ENCODE measurements at places on chromosomes 1 and 21.

- DNase-seq = no peak
Measured at GRCh38 chr1:16020325-16020724, 1.5 kb upstream of the CLCNKA start.

GRCh38 chr1:16430606-16431005, 6.6 kb downstream of the SPATA21 start:
- no peak for DNase-seq

DNA sequence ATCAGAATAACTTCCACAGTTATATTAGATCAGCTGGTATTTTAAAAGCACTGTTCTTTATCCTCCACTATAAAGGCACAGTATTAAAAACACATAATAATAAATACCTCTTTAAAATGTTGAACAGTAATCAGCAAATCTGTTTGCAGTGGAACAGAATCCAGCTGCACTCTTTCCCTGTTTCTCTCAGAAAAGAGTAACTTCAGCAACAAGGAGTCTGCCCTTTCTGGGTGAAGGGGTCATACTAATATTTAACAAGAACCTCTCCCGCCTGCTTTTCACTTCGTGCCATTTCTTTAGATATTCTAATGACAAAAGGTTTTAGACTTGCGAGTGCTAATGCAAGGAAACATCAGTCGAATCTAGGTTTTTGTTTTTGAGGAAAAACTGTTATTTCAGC, 194.2 kb upstream of the FMN2 start:
- DNase-seq = no peak

GRCh38 chr1:204087893-204088528, 15.1 kb downstream of the SOX13 start:
- DNase-seq = no peak

- no peak for DNase-seq
Measured at GRCh38 chr21:33622253-33622652, 19.3 kb downstream of the CRYZL1 start.

- no peak for DNase-seq
Measured at GRCh38 chr1:239960366-239960765, 131.3 kb upstream of the FMN2 start.

DNA sequence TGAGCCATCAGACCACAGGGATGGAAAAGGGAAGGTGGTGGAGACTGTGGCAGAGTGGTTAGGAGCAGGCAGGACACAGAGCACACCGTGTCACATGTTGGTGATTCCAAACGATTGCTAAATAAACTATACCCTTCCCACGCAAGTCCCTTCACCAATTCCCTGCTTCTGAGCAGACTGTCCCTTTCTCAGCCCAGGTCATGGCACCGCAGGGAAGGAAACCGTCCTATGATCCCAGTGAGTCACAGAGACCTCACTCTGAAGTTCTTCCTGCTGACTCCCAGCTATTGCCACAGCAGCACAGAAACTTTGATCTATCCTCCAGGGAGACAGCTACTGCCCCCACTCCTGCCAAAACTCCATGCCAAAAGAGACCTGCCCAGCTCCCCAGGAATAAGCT, 19.2 kb downstream of the RIMS3 start:
- no peak for DNase-seq

DNA sequence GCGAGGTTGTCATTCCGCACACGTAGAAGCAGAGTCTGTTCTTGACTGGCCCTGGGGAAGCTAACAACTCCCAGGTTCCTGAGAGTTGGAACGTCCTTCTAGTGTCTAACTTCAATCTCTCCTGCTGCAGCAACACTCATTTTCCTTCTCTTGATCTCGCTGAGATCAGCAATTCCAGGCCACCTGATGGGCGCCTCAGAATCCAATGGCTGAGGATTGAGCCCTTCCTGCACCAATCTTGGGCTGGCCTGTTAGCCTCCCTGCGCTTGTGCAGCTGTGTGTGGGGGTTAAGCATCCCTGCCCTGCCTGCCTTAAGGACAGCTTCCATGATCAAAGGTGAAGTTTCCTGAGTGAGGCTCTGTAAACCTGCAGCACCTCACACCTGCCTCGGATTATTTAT, 87.9 kb downstream of the SYT2 start:
- DNase-seq = no peak

- DNase-seq = no peak
Measured at GRCh38 chr1:196611873-196612272, 3.6 kb upstream of the KCNT2 start.

DNA sequence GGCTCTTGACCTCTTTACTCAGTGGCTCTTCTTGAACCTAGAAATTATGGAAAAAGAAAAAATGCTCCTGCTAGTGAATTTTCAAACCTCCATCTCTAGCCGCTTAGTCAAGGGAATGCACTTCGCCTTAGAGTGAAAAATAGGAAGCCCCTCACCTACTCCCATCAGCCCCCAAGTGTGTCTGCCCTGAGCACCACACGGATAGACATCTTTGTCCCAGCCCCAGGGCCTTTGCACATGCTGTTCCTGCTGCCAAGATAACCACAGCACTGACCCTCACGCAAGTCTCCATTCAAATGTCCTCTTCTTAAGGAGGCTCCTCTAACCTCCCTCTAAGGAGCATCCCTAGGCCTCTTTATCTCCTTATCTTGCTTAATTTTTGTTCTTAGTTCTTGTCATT, 59.6 kb downstream of the FBXO2 start:
- no peak for DNase-seq

- DNase-seq = no peak
Measured at GRCh38 chr1:74323937-74324473, 88.8 kb downstream of the TNNI3K start.

- peak; percentile 97 for DNase-seq
Measured at GRCh38 chr1:245860657-245861544, 646.2 kb downstream of the SMYD3 start.

DNA sequence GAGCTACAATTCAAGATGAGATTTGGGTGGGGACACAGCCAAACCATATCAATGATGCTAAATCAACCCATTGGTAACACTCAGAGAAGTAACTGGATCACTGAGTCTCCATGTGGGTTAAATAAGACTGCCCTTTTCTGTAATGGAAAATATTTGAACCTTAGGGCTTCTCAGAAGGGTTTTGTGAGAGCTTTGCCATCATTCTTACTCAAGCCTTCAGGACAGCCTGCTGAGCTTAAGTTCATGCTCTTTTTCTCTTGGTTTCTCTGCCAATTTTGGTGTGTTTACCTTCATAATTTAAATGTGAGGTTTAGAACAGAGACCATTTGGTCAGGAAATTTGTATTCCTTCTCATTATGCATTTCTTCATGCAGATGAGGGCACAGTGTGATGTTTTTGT, 74.7 kb downstream of the DISC1 start:
- DNase-seq = no peak

DNA sequence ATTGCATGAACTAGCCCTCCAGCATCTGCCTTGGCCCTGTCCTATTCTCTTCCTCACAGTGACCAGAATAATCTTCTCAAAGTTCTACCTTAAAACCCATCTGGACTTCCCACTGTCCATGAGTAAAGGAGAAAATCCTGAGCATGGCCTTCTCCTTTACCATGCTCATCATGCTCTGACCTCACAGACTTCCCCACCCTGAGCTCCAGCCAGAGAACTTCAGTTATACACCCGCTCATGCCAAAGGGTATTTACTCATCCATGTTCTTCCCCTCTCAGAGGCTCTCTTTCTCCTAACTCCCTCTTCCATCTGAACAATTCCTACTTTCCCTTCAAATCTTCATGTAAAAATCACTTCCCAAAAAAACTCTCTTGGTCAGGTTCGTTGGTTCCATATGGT, 188.4 kb downstream of the SETD4 start:
- no peak for DNase-seq

GRCh38 chr1:178650934-178651511, 74.0 kb upstream of the RALGPS2 start:
- DNase-seq = peak; percentile 36

GRCh38 chr21:33578214-33578613, 10.3 kb downstream of the DONSON start:
- peak; percentile 67 for DNase-seq

DNA sequence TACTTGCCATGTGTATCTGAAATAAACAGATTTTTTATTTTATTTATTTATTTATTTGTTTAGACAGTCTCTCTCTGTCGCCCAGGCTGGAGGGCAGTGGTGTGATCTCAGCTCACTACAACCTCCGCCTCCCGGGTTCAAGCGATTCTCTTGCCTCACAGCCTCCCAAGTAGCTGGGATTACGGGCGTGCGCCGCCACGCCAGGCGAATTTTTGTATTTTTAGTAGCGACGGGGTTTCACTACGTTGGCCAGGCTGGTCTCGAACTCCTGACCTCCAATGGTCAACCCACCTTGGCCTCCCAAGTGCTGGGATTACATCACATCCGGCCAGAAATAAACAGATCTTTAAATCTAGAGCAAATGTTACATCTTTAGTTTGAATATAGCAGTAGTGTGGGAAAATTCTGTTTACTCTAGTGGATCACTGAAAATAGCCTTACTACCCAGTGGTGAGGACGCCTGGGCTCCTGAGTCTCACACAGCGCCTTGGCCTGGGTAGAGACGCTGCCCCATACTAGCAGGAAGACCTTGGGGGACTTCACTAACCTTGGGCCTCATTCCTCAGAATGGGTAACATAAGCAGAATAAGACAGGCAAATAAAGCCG, 709 bp downstream of the GART start:
- peak; percentile 2 for DNase-seq

- DNase-seq = no peak
Measured at GRCh38 chr1:225445639-225446594, 18.1 kb upstream of the LBR start.

GRCh38 chr1:31376375-31377134, 3.7 kb upstream of the FABP3 start:
- DNase-seq = peak; percentile 95

DNA sequence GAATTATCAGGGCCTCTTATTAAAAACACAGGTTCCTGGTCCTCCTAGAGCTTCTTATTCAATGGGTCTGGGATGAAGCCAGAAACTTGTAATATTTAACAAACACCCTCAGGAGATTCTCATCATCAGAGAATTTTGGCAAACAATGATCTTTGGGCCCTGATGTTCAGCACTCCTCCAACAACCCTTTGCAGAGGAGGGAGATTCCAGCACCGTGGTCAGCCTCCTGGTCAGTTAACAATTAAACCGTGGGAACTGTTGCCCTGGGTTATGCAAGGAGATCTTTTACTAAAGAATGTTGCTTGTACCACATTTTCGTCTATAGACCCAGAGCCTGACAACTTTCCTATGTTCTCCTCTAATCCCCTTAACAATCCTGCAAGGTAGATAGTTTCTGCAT, 294.4 kb downstream of the PLPP3 start:
- DNase-seq = peak; percentile 56

GRCh38 chr1:30744060-30744756, 13.4 kb downstream of the LAPTM5 start:
- peak; percentile 21 for DNase-seq

DNA sequence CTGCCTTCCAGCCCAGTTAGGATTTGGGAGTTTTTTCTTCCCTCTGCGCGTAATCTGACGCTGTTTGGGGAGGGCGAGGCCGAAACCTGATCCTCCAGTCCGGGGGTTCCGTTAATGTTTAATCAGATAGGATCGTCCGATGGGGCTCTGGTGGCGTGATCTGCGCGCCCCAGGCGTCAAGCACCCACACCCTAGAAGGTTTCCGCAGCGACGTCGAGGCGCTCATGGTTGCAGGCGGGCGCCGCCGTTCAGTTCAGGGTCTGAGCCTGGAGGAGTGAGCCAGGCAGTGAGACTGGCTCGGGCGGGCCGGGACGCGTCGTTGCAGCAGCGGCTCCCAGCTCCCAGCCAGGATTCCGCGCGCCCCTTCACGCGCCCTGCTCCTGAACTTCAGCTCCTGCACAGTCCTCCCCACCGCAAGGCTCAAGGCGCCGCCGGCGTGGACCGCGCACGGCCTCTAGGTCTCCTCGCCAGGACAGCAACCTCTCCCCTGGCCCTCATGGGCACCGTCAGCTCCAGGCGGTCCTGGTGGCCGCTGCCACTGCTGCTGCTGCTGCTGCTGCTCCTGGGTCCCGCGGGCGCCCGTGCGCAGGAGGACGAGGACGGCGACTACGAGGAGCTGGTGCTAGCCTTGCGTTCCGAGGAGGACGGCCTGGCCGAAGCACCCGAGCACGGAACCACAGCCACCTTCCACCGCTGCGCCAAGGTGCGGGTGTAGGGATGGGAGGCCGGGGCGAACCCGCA, at the start of gene PCSK9:
PCSK9 (plus strand) TSS at position 207 of the 741 bp plus-strand sequence; CDS start at position 497, 290 bp downstream.
- DNase-seq = no peak

DNA sequence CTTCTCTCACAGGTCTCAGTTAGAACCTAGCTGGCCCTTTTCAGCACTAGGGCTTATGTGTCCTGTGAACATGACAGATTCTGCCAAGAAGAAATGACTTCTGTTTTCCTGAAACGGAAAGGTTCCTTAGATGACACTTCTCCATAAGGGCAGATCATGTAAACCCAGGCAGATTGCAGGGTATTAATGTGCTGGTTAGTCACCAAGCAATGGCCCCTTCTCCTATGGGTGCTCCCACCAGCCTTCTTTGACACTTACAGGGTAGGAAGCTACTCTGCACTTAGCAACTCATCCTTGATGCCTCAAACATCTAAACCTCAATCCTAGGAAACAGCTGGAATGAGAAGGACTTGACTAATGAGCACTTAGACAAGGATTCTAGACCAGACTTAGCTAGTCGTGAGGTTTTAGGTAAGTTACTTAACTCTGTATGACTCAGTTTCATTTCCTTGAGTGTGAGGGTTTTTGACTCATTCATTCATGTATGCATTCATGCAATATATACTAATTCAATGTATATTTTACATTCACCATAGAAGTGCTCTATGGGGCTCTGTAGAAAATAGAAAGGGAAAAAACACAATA, 74.1 kb upstream of the PLXNA2 start:
- DNase-seq = peak; percentile 34

DNA sequence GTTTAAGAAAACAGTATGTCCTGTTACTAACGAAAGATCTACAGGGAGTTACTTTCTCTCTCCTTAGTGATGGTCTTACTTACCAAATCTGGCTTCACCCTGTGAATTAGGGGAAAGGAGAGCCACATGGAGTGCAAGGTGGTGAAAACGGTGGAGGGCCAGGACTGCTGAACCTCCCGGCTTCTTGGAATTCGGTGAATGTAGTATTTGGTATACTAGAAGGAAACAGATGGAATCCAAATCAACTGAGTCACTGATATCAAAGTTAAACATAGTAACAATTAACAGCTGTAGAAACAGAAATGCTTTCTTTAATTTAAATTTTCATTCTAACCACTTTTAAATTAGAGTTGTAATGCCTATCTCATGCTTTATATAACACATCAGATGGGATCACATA, 45.7 kb downstream of the ALG14 start:
- DNase-seq = peak; percentile 71

- DNase-seq = peak; percentile 81
Measured at GRCh38 chr21:28455253-28455600, 537.5 kb downstream of the LTN1 start.

DNA sequence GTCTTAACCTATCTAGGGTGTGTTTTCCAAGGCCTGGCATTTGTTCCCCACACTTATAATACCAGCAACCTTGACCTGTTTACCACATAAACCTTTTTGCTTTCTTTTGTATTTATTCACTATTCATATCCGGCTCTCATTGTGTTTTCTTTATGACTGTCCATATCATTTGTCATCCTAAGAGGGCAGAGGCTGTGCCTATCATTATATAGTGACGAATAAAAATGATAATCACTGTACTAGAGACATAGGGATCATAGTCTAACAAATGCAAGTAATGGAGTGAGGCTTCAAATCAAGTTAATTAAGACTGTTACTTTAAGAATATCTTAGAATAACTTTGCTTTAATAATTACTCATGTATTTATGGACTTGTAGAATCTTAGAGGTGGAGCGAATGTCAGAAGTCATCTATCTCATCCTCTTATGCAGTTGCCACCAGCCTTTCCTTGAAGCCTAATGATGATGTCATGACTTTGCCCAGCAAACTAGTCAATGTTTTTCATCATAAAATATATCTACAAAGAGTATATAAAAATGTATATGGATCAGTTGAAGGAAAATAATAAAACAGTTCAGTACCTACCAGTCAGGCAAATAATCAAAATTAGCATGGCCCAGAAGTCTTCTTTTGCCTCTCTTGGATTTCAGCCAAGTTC, 4.7 kb upstream of the ETV3 start:
- no peak for DNase-seq
